Retina (tissue), 1 donor: ENCODE measurements at places on chromosomes 11 and 22.

DNA sequence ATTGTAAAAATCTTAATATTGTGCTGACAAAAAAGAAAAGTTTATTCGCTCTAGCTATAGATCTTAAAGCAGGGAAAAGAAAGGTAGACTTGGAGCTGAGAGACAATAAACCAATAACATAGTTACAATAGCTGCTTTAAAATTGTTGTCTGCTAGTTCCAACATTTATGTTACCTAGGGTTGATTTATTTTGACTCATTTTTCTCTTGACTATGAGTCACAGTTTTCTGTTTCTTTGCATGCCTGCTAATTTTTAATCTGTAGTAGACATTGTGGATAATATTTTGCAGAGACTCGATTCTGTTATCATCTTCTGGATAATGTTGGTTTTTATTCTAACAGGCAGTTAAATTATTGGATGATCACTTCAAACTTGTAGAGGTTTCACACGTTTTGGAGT, 83.1 kb upstream of the TRPC6 start:
- no peak for DNase-seq

DNA sequence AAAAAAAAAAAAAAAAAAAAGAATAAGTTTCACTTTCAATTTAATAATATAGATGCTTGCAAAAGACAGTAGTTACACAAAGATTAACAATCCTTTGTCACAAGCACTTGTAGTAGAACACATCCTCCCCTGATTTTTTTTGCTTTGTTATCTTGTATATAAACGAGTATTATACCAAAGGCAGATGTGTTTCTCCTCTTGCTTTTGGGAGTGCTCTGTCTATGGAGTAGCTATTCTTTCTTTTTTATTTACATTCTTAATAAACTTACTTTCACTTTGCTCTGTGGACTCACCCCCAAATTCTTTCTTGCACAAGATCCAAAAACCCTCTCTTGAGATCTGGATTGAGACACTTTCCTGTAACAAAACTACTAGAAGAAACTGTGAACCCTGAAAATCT, 3.4 kb upstream of the MRPL16 start:
- no peak for DNase-seq

GRCh38 chr11:128474036-128474874, 113.1 kb downstream of the ETS1 start:
- no peak for DNase-seq

GRCh38 chr11:19187114-19187832, 14.5 kb downstream of the CSRP3 start:
- peak; percentile 74 for DNase-seq
